ENCODE measurements at places on chromosomes 2 and 18.

DNA sequence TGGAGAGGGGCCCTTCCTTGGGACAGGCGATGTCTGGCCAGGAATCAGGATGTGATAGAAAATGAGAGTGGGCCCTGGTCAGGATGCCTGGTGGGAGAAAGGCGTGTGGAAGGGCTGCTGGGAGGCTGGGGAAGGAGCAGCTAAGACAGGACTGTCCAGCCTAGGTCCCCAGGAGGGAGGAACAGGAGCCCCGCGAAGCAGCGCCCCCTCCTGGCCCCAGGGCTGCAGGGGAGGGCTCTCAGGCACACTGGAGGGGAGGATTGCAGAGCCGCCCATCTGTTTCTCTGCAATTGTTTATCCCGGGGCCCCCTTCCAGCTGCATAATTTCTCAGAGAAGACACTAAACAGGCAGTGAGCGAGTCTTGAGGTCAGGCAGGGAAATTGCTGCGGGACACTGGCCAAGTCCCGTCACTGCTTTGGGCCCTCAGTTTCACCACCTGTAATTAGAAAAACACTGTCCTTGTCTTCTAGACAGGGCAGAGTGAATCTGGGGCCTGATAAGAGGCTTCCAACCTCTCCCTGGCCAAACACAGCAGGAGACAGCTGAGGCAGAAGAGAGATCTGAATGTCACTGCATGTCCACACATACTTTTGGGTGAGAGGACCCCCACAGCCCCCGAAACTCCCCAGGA, 3.9 kb upstream of the NPPC start:
- DNase-seq = no peak

GRCh38 chr2:126945118-126945517, 46.4 kb downstream of the TEX51 start:
- DNase-seq = no peak

GRCh38 chr2:64987001-64987955, 1.9 kb upstream of the SLC1A4 start:
- DNase-seq = no peak

GRCh38 chr2:85357736-85358135, 3.2 kb downstream of the ELMOD3 start:
- no peak for DNase-seq

DNA sequence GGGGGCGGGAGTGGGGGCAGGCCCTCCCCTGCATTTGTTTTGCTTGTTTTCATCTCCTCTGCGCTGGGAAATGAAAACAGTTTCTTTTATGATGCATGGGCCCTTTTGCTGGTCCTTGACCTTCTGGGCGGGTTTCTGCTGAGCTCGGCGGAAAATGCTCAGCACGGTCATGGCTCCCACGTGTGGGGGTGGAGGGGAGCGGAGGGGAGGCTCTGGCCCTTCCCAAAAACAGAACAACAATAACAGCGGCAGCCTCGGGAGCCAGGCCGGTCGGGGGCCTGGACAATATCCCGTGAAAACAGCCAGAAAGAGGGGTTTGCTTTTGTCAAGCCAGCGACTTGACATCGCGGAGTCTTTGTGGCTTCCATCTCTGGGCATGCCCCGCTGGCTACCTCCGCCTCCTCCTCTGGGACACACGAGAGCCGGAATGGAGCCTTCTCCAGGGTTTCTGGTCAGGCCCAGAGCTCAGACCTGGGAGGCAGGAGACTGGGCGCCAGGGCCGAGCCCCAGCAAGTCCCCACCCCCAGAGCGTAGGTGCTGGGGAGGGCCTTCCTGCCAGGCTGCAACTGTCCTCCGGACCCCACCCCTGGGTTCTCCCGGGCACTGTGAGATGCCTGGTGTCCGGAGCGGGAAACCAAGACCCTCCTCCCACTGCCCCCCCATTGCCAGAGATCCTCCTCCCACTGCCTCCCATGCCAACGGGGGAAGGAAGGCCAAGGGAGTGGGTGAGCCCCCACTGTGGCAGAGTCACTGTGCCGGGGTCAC, 35.9 kb upstream of the SNED1 start:
- no peak for DNase-seq

- DNase-seq = no peak
Observed at GRCh38 chr18:76963936-76964335, 141.6 kb downstream of the ZNF236 start.

- no peak for DNase-seq
Observed at GRCh38 chr2:138182250-138182936, 218.1 kb downstream of the HNMT start.

Data from stimulated activated CD4-positive, alpha-beta T cell treated with anti-CD3 and anti-CD28 coated beads, TNF-alpha, amount 100 ng/mL, for 48 hours (primary cell).